ENCODE measurements at places on chromosomes 6 and 20. TPM values are rescaled to one million over a fixed set of nuclear protein-coding genes. Genes with fewer than 3 reads are reported as not detected.

DNA sequence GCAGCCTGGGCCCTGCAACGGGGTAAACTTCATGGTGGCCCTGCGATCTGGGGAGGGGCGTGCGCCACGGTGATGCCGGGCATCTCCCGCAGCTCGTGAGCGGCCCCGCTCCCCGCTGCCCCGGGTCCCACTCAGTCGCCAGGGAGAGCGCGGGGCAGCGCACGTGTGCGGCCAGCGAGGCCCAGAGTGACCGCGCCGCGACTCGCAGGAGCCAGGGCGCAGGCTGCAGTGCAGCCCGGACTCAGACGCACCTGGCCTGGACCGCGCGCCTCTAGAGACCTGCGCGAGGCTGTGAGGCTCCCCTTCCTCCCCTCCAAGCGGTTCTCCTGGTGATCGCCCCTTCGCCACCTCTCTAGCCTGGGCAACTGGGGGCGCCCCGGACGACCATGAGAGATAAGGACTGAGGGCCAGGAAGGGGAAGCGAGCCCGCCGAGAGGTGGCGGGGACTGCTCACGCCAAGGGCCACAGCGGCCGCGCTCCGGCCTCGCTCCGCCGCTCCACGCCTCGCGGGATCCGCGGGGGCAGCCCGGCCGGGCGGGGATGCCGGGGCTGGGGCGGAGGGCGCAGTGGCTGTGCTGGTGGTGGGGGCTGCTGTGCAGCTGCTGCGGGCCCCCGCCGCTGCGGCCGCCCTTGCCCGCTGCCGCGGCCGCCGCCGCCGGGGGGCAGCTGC lies 652 bp downstream of the BMP6 start:
- no peak for DNase-seq

DNA sequence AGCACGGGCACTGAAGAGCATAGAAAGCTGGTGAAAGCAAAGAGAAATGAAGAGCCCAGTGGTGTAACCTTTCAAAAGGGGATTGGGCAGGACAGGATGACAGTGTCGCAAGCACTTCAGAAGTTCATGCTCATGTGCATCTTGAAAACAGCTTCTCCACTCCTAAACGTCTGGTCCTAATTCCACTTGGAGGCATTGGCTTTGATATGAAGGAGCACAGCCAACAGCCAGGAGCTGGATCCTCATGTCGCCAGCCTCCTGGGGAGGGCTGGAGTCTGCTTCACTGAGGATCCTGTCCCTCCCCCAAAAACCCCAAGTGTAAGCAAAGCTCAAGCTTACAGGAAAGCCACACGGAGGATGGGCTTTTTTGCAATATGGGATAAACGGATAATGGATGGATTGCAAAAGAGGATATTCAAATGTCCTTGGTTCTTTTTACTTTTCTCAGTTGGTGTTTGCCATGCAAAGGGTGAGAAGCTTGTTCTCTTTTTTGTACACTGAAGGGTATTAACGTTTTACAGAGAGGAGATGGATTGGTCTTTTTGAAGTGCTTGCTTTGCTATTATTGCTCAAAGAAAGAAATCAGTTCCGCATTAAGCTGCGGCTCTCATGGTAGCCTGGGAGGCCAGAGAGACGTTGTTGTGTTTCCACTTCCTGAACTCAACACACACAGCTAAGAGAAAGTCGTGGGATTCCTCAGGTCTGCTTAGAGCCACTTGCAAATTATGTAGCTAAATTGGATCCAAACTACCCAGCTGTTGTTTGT lies 92.2 kb downstream of the SIM1 start:
- no peak for DNase-seq

Gene PEX7
- 9.7 TPM for total RNA-seq

Gene OR2H1
- not detected for total RNA-seq

Gene RTN4IP1
- total RNA-seq = 3.6 TPM

Gene IFT52
- 54.7 TPM for total RNA-seq
